ENCODE measurements at places on chromosomes 16 and 17.

GRCh38 chr17:2214929-2215615 lies 88.5 kb downstream of the SMG6 start:
- no peak for DNase-seq

GRCh38 chr17:65173284-65173793 lies 36.2 kb downstream of the RGS9 start:
- peak; percentile 66 for DNase-seq

DNA sequence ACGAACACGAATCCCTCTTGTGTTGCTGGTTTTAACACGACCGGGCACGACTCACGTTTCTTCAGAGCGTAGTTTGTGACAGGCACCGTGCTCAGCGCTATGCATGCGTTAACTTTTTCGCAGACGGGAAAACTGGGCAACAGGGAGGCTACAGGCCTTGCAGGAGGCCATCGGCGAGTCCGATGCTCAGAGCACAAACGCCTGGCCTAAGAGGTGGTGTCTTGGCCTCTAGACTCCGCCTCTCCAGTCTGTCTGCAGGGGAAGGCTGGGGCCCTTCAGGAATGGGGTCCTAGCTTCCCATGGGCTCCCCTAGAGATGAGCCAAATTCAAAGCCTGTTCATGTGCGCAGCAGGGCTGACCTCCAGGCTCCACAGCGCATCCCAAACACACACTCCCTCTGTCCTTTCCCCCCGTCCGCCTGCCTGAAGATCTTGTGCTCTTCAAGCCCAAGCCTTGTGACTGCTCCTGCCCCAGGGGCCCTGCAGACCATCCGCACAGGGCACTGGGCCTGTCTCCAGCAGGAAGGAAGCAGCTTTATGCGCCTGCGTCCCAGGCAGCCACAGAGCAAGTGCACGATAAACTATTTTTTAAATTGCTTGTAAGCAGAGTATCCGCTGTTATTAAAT lies 3.1 kb downstream of the CLCN7 start:
- DNase-seq: no peak

DNA sequence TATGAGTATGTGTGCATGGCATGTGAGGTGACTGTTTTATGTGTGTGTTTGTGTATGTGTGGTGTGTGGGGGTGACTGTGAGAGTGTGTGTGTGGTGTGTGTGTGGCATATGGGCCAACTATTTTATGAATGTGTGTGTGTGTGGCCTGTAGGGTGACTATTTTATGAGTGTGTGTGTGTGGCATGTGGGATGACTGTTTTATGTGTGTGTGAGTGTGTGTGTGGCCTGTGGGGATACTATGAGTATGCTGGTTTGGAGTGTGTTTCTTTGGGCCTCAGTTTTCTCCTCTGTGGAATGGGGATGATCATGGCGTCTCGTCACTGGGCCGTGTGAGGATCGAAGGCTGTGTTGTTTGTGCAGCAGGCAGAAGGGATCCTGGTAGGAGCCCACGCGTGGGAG lies 152.1 kb upstream of the PLCG2 start:
- no peak for DNase-seq

GRCh38 chr17:35540589-35541404 lies 3.3 kb upstream of the SLFN12L start:
- peak; percentile 21 for DNase-seq

GRCh38 chr17:58324409-58325288 lies 3.9 kb downstream of the TSPOAP1 start:
- DNase-seq: no peak

- DNase-seq: no peak
Observed at GRCh38 chr17:82871056-82871775, 31.4 kb upstream of the ZNF750 start.

- DNase-seq: no peak
Observed at GRCh38 chr17:72386619-72387237, 265.9 kb downstream of the SOX9 start.

GRCh38 chr16:70529051-70529777 lies 5.6 kb downstream of the SF3B3 start:
- DNase-seq: no peak

DNA sequence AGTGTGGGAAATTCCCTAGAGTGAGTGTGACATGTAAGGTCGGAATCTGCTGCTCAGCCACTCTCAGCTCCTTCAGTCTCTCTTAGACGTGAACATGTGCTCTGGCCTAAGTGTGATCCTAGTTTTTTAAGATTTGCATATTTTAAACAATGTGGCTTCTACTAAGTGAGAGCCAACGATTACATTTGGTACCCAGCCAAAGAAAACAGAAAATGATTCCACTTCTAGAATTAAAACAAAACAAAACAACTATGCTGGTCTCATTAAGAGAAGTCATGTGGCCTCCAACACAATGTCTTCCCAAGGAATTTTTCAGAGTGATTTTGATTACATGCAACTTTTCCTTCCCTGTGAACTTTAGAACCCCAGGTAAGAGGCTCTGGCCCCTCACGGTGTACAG lies 10.1 kb downstream of the TMEM238L start:
- no peak for DNase-seq

GRCh38 chr16:81401035-81401950 lies 43.3 kb upstream of the CMIP start:
- no peak for DNase-seq

GRCh38 chr16:89018282-89019158 lies 41.5 kb upstream of the CBFA2T3 start:
- no peak for DNase-seq

DNA sequence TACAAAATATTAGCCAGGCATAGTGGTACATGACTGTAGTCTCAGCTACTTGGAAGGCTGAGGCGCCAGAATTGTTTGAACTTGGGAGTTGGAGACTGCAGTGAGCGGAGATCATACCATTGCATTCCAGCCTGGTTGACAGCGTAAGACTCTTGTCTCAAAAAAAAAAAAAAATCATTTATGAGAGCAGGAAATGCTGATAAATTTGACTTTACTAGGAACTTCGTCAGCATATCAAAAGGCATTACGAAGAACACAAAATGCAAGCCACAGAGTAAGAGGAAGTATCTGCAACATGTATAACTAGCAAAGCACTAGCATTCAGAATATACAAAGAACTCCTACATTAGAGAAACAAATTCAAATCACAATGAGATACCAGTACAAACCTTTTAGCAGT lies 279.3 kb downstream of the ZFHX3 start:
- no peak for DNase-seq

Measured in stimulated activated naive CD4-positive, alpha-beta T cell treated with Interleukin-2 at 50 U/mL for 16 hours (primary cell).